ENCODE measurements at places on chromosomes 1 and 21.

GRCh38 chr1:208212893-208213292 lies 31.3 kb downstream of the PLXNA2 start:
- no peak for DNase-seq

DNA sequence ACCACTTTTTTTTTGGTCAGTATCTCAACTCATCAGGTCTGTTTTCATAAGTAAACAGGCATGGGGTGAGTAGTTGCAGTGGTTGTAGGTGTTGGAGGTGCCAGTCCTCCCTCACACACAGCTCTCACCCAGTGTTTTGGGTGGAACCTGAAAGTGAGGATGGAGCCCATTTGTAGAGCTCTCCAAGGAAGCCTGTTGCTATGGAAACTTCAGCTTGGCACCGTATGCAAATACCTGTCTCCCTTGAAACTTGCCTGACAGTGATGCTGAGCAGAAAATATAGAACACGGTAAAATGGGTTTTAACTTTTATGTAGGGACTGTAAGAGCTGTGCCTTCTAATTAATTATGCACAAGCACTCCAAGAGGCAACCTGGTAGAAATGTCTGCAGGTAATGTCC lies 214.1 kb downstream of the AJAP1 start:
- DNase-seq: no peak

GRCh38 chr1:33382661-33383415 lies 48.1 kb downstream of the PHC2 start:
- no peak for DNase-seq

- DNase-seq: no peak
Observed at GRCh38 chr1:154736841-154737240, 128.9 kb upstream of the ADAR start.

DNA sequence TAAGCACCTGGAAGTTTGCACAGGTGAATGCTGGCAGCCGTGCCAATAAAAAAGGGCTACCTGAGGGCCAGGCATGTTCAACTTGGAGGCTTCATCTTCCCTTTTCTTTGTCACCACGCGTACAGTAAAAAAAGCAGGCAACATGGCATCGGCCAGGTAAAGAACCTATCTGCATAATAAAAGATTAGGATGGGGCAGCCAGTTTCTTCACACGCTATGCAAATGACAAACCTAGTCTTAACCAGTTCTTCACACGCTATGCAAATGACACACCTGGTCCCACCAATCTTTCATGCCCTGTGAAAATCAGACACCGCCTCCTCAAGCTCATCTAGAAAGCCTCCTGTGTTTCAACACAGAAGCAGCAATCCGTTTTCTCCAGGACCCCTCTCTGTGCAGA lies 413.4 kb downstream of the HLX start:
- DNase-seq: no peak

DNA sequence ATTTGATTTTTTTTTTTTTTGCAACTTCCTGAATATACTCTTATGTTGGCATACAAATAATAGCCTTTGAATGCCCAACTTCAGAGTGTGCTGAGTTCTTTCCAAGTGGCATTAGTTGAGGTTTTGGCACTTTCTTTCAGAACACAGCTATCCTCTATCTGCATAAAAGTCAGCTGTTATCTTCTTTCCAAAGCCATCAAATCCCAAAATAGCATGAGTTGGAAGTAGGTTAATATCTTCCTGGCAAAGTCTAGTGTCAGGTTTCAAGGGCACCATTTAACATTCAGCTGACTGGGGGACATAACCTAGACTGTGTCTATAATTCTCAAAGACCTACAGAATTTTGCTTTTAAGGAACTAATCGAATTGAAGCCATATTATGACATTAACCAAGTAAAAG lies 223.9 kb downstream of the PLPP3 start:
- no peak for DNase-seq

DNA sequence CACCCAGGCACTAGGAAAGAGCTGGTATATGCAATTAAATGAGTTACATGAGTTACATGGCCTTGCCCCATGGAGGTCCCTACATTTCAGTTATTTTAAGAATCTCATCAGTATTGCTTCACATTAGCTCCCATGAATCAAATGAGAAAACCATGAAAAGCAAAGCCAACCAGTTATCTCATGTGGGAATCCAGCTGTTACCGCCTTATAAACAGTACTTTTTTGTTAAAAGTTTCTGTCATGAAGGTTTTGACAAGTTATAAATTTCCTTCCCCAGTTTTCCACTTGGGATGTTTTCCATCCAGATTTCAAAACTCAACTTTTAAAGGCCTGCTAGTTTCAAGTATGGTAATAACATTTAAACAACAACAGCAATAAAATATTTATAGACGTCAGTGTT lies 544.8 kb downstream of the NUF2 start:
- no peak for DNase-seq

- DNase-seq: no peak
Observed at GRCh38 chr1:105427543-105427942, 1628.9 kb upstream of the PRMT6 start.

DNA sequence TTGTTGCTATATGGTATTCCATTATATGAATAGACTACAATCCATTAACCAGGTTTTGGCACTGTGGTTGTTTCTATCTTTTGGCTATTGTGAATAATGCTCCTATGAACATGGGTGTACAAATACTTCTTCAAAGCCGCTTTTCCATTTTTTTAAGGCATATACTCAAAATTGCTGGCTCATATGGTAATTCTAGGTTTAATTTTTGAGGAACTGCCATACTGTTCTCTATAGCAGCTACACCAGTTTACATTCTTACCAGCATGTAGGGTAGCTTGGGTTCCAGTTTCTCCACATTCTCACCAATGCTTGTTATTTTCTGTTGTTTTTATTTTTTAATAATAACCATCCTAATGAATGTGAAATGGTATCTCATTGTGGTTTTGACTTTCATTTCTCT lies 19.9 kb upstream of the AGO1 start:
- DNase-seq: no peak

- DNase-seq: no peak
Observed at GRCh38 chr1:17994046-17994445, 113.6 kb upstream of the IGSF21 start.

DNA sequence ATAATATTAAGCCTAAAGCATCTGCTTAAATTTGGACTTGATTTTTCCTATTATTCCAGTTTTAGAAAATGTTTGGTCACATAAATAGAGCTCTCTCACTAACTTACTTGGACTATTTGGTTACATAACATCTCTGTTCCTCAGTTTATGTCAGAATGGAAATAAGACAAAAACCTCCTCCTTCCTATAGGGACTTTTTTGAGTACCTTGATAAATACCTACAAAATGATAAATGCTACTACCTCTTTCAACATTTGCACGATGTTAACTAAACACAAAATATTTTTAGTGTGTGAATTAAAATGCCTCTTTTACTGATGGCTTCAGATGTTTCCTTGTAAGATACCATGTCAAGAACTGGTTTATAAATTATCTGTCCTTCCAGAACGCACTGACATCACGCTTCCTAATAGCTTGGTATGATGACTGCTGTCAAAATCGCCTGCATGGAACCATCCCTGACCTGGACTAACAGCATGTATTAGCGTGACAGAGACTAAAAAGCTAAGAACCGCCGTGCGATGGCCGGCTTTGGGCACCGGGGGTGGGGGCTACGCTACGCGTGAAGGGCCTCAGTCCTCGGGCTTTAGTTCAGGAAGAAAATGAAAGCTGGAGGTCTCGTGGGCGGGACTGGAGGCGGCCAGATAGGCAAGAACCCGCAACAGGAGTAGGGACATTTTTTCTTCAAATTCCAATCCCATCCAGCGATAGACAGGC lies 133.2 kb upstream of the BARHL2 start:
- no peak for DNase-seq

DNA sequence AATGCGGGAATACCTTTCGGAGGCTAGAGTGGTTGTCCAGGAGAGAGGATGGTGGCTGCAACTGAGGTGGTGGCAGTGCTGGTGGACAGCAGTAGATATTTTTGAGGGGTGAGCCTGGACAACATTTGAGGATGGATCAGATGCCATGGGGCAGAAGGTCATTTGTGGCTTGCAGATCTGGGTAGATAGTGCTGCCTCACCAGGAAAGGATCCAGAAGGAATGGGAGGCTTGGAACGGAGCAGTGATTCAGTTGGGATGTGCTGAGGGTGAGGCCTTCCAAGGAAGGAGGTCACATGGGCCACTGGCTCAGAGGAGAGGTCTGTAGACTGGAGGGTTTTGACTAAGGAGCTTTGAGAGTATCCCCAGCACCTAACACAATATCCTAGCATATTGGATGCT lies 110.8 kb upstream of the KAZN start:
- DNase-seq: no peak

DNA sequence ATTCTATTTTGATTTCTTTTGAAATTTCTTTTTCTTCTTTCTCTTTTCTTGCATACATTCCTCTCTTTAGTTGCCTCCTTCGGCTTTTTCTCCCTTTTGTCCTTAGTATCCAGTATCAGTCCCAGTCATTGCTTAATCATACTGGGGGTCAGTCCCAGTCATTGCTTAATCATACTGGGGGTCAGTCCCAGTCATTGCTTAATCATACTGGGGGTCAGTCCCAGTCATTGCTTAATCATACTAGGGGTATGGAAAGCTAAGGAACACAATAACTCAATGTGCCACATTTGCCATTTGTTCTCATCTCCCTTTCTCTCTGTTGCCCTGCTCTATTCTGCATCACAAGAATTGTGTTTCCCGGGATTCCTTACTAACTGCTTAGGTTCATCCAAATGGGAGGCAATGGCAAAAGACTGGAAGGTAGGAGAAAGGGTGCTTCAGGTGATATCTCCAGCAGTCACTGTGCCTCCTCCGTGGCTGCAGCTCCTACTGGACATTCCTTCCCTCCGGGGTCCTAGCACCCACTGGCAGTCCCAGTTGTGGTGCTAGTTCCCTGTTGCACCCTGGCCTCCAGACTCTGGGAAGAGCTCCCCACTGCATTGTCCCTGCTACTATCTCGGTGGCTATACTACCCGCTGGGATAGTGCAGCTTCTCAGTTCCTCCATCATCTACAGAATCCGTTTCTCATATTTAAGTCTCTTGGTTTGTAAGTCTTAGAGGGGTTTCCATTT lies 32.6 kb upstream of the LAMC1 start:
- no peak for DNase-seq

DNA sequence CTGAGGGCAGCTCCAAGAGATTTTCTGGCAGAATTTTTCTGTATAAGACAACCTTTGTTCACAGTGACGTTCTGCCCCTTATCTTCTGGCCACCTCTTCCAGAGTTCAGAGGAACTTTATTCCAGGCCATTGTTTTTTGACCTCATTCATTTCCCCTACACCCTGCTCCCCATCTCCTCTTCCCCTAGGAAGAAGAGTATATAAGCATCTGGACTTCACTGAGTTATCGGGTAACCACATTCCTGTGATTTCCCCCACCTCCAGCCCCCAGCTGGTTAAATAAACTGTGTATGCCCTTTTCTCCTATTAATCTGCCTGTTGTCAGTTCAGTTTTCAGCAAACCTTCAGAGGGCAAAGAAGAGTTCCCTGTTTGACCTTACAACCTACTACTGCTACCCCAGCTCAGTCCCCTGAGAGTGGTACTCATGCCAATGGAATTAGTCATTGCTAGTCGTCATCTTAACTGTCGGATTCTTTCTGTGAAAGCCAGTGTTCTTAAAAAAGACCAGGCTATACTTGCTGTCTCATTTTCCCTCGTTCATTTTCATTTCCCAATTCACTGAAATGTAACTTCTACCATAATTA lies 14.3 kb upstream of the ALG14 start:
- no peak for DNase-seq

GRCh38 chr1:17594690-17595601 lies 55.4 kb downstream of the ARHGEF10L start:
- no peak for DNase-seq

DNA sequence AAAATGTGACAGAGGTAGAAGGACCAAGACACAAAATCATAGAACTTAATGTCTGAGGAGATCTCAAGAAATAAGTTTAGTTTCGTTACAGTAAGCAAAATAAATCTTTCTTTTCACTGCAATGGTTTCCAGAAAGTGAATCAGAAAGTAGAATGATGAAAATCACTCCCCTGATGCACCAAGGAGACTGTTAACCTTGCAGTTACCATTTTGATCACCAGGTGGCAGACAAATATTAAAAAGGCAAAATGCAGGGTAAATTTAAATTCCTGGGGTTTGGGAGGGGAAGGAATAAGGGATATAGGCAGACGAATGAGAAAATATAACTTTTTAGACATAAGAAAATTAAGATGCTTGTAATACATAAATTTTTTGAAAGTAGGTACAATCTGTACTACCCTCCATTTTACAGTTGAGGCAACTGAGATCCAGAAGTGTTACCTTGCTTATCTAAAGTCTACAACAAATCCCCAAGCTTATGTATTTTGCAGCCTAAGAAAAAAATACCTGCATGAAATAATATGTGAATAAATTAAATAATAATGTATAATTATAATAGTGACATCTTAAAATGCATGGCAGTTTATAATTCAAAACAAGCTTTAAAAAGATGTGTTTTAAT lies 253.2 kb downstream of the CRB1 start:
- no peak for DNase-seq

GRCh38 chr1:7629465-7630195 lies 141.5 kb upstream of the VAMP3 start:
- no peak for DNase-seq

Data from stimulated activated CD8-positive, alpha-beta memory T cell treated with anti-CD3 and anti-CD28 coated beads, Interleukin-7, amount 100 ng/mL, for 4 hours (primary cell).